ENCODE measurements at places on chromosomes 16 and 17.

DNA sequence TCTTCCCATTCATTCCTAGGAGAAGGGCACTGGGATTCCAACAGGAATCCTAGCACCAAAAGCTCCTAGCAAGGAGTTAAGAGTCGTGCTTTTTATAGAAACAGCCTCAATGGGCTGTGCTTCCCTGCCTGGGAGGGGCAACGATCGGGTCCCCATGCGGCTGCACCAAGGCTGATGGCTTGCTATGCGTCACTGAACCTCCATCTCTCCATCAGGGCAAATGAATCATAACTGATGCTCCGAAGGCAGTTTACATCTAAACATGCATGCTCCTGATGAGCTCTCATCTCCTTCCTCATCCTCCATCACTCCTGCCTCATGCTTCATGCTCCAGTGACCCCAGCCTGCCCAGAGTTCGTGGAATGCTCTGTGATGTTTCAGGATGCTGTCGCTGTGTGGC is 270.5 kb downstream of the FOXL1 start:
- no peak for DNase-seq

DNA sequence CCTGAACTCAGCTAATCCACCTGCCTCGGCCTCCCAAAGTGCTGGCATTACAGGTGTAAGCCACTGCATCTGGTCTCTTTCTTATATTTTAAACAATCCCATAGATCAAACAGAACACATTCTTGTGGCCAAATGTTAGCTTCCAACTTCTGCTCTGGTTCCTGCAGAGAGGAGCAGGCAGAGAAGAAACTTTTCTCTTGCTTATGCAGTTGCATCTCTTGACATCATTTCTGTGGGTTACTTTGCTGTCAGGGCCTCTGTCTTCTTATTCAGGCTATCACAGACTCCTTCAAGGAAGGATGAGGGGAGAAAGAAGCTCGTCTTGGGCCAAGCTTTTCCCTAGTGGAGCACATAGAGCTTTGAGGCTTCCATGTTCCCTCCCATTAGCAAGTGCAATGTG is 7.8 kb downstream of the HSD17B2 start:
- DNase-seq: no peak

GRCh38 chr16:19853742-19854542 is 30.7 kb downstream of the GPRC5B start:
- no peak for DNase-seq

- DNase-seq: no peak
Observed at GRCh38 chr17:32824334-32824733, 52.6 kb downstream of the MYO1D start.

GRCh38 chr16:50448522-50448921 is 79.7 kb upstream of the BRD7 start:
- DNase-seq: no peak

GRCh38 chr17:31448467-31449077 is 57.1 kb downstream of the RAB11FIP4 start:
- no peak for DNase-seq

GRCh38 chr16:77328768-77329167 is 106.1 kb downstream of the ADAMTS18 start:
- no peak for DNase-seq

GRCh38 chr17:46110219-46110618 is 83.0 kb downstream of the KANSL1 start:
- no peak for DNase-seq

DNA sequence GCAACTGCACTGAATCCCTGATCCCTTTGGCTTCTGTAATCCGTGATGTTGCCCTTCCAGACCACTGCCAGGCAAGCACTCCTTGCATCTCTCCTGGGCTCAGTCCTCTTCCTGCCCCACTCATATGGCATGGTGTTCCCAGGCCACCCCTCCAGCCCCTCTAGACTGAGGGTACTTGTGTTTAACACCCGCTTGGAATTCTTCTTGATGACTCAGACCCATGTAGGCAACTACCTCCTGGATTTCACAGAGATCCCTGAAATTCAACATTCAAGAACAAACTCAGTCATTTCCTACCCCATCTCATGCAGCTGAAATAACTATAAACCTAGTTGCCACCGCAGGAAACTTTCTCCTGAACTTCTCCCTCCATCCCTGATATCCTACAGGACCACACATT is 541.9 kb upstream of the CDH11 start:
- DNase-seq: no peak

GRCh38 chr16:963913-964312 is 6.9 kb downstream of the LMF1 start:
- DNase-seq: no peak

GRCh38 chr16:2149630-2150417 is 1.4 kb downstream of the RAB26 start:
- no peak for DNase-seq

- DNase-seq: no peak
Observed at GRCh38 chr16:46577988-46578579, 43.1 kb downstream of the SHCBP1 start.

GRCh38 chr16:81629034-81629802 is 149.9 kb upstream of the PLCG2 start:
- no peak for DNase-seq

GRCh38 chr16:86939609-86940008 is 361.3 kb downstream of the FOXL1 start:
- no peak for DNase-seq

GRCh38 chr16:51237207-51237606 is 86.1 kb upstream of the SALL1 start:
- DNase-seq: no peak

DNA sequence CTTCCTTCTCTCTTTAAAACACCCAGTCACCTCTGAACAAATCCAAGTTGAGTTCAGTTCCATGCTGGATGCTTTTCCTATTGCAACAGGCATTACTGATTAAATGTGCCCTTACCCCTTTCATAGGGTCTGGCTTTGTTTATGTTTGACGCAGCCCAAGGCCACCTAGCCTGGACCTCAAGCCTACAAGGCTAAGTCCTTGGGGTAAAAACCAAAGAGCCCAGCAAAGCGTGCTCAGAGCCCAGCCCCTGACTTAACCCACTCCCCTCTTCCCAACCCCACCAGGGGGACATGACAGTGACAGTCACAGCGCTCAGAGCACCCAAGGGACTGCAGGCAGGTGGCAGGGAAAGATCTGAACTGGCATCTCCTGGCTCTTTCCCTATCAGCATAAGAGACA is 200.6 kb downstream of the XYLT1 start:
- no peak for DNase-seq

Measured in GM13976 (cell line).